ENCODE measurements at places on chromosomes 13 and 19. TPM values are rescaled to one million over a fixed set of nuclear protein-coding genes. Genes with fewer than 3 reads are reported as not detected.

Gene ZNF221
- polyA plus RNA-seq = 8.0 TPM

Gene HSD11B1L
- polyA plus RNA-seq = 11.2 TPM

Gene SULT2B1
- 0.43 TPM for polyA plus RNA-seq

Gene CYP4F12
- polyA plus RNA-seq = 1.2 TPM

Gene ODAD3
- polyA plus RNA-seq = 2.0 TPM

Gene TMEM190
- 0.41 TPM for polyA plus RNA-seq

Gene GIPR
- 0.81 TPM for polyA plus RNA-seq

Gene FXYD3
- 18.6 TPM for polyA plus RNA-seq

Gene NKPD1
- polyA plus RNA-seq = 0.21 TPM

DNA sequence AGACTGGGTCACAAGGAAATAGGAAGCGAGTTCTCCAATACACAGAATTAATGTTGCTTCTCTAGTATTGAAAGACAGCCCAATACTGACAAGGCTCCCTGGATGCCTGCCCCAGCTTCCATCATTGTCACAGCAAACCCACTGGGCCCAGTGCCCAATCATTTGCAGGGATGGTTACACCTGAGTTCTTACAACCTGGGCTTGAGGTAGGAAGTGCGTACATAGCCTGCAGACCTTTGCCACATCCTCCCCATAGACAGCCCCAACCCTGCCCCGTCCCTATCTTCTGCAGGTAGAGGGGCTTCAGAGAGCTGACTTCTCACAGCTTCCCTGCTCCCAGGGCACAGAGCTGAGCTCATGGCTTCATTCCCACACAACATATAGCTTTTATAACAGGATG is 108.1 kb upstream of the UBL3 start:
- no peak for DNase-seq

DNA sequence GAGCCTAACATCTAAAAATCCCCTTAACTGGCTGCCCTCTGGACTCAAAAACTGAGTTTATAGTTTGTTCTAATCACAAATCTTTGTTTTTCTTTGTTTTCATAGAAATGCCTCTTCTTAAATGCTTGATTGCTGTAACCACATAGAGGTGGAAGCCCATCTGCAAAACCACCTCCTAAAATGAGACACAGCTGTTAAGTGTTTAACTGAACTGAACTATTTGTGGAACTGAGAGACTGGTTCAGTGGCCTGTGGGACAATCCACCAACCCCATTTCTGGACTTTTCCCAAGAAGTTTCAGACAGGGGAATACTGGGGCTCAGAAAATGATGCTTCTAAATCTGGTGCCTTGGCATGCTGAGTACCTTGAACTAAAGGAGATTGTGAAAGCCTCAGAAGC is 50.9 kb upstream of the TM9SF2 start:
- no peak for DNase-seq

GRCh38 chr13:99577934-99578917 is 77.0 kb downstream of the TM9SF2 start:
- no peak for DNase-seq

DNA sequence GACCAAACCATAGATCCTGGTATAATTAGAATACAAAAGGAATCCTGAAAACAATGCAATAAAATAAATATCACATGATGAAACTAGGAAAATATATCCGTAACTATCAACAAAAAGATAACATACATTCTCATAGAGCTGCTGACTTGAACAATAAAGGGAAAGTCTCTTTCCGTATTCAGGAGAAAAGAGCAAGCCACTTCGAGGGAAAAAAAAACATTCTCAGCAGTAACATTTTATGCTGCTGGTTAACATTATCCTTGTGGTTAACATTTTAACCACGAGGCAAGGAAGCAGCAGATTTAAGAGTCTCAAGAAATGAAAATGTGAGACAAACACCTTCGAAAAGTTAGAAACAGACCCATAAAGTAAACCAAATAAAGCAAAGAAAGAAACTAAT is 25.8 kb downstream of the NALCN start:
- no peak for DNase-seq

- no peak for DNase-seq
These were observed 2584.1 kb upstream of the PCDH20 start for GRCh38 chr13:63999614-64000305.

DNA sequence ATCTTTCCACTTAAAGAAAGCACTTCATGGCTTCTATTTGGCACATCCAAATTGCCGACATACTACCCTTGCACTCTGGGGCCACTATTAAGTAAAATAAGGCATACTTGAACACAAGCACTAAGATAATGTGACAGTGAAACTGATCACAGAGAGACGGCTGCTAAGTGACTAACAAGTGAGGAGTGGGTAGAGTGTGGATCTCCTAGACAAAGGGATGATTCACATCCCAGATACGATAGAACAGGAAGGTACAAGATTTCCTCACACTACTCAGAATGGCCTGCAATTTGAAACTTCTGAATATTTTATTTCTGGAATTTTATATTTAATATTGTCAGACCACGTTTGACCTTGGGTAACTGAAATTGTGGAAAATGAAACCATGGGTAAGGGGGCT is 1721.8 kb upstream of the SPRY2 start:
- no peak for DNase-seq

DNA sequence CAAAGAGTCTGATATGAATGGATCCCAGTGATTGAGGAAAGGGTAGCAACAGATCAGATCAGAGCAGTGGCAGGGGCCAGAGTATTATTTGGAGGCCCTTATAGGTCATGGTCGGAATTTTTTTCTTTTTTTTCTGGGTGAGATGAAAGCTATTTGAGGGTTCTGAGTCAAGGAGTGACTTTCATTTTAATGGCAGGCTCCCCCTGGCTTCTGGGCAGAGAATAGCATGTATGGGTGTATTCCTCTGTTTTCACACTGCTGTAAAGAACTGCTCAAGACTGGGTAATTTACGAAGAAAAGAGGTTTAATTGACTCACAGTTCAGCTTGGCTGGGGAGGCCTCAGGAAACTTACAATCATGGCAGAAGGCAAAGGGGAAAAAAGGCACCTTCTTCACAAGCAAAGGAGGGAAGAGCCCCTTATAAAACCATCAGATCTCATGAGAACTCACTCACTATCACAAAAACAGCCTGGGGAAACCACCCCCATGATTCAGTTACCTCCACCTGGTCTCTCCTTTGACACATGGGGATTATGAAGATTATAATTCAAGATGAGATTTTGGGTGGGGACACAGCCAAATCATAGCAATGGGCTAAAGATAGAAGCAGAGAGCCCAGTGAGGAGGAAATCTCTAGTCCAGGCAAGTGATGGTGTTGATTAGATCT is 3.0 kb upstream of the SLC6A16 start:
- DNase-seq = no peak

- DNase-seq = no peak
These were observed 5.8 kb downstream of the GP6 start for GRCh38 chr19:55032170-55032800.

- DNase-seq = peak; percentile 81
These were observed 2.0 kb downstream of the PTH2 start for GRCh38 chr19:49421039-49421877.

GRCh38 chr13:50867637-50867945 is 24.1 kb upstream of the DLEU7 start:
- DNase-seq = no peak

DNA sequence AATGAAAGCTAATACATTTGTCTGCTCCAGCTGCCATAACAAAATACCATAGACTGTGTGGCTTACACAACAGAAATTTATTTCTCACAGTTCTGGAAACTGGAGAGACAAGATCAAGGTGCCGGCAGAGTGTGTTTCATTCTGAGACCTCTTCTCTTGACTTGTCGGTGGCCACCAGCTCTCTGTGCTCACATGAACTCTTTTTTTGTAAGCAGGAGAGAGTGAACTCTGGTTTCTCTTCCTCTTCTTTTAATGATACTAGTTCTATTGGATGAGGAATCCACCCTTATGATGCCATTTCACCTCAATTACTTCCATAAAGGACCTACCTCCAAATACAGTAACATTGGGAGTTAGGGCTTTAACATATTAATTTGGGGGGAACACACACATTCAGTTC is 11.7 kb downstream of the KCTD12 start:
- DNase-seq = no peak

Measured in renal pelvis (tissue), 12 donors.